ENCODE measurements at places on chromosomes 12 and 14. TPM values are rescaled to one million over a fixed set of nuclear protein-coding genes. Genes with fewer than 3 reads are reported as not detected.

TBC1D30 gene
- total RNA-seq = 0.19 TPM

CFAP54 gene
- 0.23 TPM for total RNA-seq

GRCh38 chr14:33855672-33856071, 95.2 kb downstream of the EGLN3 start:
- H3K4me1 ChIP-seq = peaks cover 23% of the 10 kb centered on the region
- H3K27ac ChIP-seq = no peak overlapping the region
- H3K27me3 ChIP-seq = peaks cover 35% of the 10 kb centered on the region
- no peaks in the 10 kb centered on the region for H3K36me3 ChIP-seq
- DNase-seq = no peak

GRCh38 chr14:39666386-39666785, 234.2 kb upstream of the FBXO33 start:
- no peaks in the 10 kb centered on the region for H3K36me3 ChIP-seq
- H3K4me1 ChIP-seq = peaks cover 6% of the 10 kb centered on the region
- H3K27me3 ChIP-seq = no peaks in the 10 kb centered on the region
- no peak overlapping the region for H3K27ac ChIP-seq

DNA sequence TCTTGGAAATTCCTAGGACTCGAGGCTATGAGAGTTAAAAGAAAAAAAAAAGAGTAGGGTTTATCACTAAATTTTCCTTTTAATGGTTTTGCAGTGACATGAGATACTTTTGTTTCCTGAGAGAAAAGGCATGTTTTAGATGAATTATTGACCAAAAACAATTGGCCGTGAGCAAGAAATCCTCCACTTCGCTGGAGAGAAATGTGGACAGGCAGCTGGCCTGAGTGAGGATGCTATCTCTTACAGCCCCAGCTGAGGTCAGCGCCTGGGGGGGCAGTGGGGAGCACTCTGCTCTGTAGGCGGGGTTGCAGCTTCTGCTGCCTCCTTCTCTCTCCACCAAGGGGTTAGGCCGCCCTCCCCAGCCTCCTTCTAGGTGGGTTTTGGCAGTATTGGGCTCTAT, 54.7 kb downstream of the PRIMA1 start:
- H3K27ac ChIP-seq = no peak overlapping the region
- peaks cover 6% of the 10 kb centered on the region for H3K27me3 ChIP-seq
- H3K36me3 ChIP-seq = no peaks in the 10 kb centered on the region
- H3K4me1 ChIP-seq = no peaks in the 10 kb centered on the region
- H3K4me3 ChIP-seq = no peak overlapping the region
- DNase-seq = no peak

SOS2 gene
- total RNA-seq = 19.7 TPM

GRCh38 chr12:92253301-92253700, 107.7 kb upstream of the BTG1 start:
- H3K27ac ChIP-seq = no peak overlapping the region
- no peaks in the 10 kb centered on the region for H3K4me1 ChIP-seq
- no peaks in the 10 kb centered on the region for H3K27me3 ChIP-seq
- H3K4me3 ChIP-seq = no peak overlapping the region
- H3K36me3 ChIP-seq = no peaks in the 10 kb centered on the region

KRT77 gene
- total RNA-seq = not detected
